NCI-H187 (cell line): ENCODE measurements at places on chromosomes 7 and 10.
A peak's percentile ranks its signal among the peaks of the same experiment; 100 is the strongest.

DNA sequence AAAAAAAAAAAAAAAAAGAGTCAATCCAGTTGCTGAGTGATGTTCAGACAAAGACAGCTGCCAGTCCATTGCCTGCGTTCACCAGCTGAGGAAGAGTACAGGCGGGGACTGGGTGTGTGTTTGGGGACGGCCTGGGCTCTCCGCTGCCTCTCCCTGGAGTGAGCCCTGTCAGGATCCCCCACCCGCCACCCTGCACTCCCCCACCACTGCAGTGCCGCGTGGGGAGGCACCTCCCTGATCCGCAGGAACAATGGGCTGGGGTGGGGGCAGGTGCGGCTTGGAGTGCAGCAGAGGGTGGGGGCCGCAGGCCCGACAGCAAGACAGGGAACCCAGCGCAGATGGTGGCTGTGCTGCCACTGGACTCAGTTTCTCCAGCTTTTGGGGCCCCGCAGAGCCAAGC, 1.4 kb downstream of the HSPA12A start:
- no peak for DNase-seq

- no peak for DNase-seq
Measured at GRCh38 chr7:70935854-70936253, 196.1 kb upstream of the GALNT17 start.

DNA sequence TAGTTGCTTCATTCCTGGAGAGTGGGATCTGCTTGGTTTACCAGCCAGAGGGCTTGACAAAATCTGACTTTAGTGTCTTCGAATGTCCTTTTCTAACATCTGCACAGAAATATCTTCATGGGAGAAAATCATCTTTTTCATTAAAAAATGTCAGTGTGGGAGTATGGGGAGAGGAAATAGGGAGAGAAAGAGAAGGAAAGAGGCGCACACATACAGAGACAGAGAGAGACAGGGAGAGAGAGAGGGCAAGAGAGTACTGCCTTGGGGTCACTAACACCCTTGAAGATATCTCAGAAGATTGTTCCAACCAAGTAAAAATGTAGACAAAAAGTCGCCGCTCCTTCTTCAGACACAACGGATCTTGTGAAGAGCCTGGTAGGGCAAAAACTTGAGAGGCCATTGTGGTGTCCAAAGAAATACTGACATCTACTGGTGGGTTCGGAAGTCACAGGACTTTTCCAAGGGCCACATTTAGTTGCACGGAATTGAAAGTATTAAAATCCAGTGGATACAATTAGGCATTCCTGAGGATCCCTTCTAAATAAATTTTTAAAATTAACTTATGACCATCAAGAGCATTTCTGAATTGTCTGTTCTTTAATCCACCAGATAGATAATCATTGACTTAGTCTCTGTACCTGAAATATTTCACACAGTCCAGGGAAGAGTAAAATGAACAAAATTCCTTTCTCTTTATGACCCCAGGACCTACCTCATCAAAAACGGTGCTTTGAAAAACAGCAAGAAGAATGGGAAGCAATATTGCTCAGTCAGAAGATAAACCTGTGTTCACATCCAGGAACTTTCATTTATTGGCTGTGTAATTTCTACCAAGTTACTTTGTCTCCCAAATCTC, 29.7 kb downstream of the VIM start:
- DNase-seq: no peak

DNA sequence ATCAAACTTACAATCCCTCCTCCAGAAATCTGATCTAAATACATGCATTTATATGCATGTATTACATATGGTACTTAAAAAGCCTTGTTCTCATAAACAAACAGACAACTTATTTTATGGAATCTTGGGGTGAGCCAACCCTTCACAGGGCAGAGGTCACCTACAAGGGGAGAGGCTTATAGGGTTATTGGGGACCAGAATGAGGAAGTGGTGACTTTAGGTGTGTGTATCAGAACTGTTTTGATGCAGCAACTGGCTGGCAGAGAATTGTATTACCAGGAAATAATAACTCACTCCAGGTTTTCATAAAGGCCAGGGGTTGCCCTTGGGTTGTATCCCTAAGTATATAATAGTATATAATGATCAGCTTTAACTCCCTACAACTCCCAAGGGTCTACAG, 91.1 kb downstream of the SVIL start:
- DNase-seq: no peak

DNA sequence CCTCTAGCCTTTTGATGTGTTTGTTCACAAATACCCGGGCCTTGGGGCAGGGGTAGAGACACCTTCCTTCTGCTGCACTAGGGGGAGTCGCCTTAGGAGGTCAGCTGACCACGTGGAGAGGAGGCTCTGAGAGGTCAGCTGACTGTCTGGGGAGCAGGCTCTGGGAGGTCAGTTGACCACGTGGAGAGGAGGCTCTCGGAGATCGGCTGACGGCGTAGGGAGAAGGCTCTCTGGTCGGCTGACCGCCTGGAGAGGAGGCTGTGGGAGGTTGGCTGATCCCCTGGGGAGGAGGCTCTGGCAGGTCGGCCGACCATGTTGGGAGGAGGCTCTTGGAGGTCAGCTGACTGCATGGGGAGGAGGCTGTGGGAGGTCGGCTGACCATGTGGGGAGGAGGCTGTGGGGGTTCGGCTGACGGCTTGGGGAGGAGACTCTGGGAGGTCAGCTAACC, 59.6 kb upstream of the LYZL1 start:
- DNase-seq: no peak

- DNase-seq: no peak
Measured at GRCh38 chr10:63697956-63698786, 177.0 kb downstream of the REEP3 start.

DNA sequence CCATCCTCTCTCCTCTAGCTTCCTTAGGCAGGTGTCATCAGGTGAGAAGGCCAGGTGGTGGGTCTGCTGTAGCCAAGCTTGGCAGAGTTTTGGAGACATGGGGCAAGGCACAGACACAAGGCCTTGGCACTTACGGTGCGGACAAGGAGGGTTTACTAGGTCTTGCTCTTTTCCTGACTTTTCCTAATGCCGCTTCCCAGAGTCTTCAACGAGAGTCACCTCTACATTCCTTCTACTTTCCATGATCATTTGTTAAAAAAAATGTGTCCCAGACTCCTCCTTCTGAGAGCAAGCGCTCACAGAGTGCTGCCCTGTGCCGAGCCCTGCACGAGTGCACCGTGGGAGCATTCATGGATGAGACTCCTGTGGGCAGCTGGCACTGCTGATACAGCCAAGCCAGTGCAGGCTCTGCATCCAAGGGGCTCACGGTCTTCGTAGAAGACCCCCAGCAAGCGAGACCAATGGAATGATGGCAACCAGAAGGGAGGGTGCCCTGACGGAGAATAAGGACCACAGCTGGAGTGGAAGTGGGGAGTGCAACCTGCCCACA, 243.0 kb upstream of the MKI67 start:
- DNase-seq: no peak

GRCh38 chr7:74717889-74718288, 55.9 kb upstream of the NCF1 start:
- no peak for DNase-seq

GRCh38 chr7:106655703-106656498, 5.1 kb downstream of the CCDC71L start:
- no peak for DNase-seq

GRCh38 chr10:112687647-112688046, 240.6 kb downstream of the VTI1A start:
- DNase-seq: no peak

GRCh38 chr10:114652402-114653368, 5.4 kb downstream of the ABLIM1 start:
- DNase-seq: no peak

DNA sequence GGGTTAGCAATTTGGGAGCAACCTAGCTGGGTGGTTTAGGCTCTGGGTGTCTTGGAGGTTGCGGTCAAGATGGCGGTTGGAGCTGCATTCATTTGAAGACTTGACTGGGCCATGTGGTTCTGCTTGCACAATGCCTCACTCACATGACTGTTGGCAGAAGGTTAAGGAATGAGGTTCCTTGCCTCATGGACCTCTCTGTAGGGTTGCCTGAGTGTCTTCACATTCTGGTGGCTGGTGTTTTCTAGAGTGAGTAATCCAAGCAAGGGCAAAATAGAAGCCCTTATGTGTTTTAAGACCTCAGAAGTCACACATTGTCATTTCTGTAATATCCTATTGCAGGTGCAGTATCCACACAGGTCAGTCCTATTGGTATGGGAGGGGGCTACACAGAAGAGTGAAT, 52.0 kb downstream of the CDK14 start:
- no peak for DNase-seq

- no peak for DNase-seq
Measured at GRCh38 chr7:144776447-144776846, 59.4 kb downstream of the TPK1 start.

DNA sequence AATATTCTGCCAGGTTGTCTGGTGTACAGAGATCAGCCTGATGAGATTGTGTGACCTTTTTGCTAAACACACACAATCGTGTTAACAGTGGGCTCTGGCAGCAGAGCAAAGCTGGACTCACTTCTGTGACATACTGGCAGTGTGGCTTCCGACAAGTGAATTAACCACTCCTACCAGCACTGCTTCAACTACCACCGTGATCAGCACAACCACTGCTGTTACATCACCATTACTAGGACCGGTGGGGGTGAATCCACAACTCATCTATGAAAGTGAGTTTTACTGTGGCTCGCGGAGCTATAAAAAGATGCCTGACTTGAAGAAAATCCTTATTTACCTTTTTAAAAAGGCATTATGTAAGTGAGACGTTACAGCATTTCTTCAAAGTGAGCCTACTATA, 135.6 kb downstream of the WDR37 start:
- no peak for DNase-seq

GRCh38 chr10:133100706-133101415, 13.1 kb downstream of the ADGRA1 start:
- DNase-seq: peak; percentile 20

DNA sequence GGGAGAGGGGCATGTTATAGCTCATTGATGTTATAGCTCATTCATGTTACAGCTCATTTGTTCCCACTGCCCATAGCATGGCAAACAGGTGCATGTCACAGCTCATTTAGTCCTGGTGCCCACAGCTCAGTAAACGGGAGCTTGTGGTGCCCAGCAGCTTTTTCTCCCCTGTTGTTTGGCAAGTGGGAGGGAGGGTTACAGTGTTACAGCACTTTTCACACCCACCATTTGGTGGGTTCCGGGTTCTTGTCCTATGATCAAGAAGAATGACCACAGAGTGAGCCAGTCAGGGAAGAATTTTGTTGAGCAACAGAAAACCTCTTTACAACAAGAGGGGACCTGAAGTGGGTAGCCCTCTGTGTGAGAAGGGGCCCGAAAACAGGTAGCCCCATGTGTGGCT, 162.8 kb upstream of the CSTF2T start:
- DNase-seq: no peak

- DNase-seq: no peak
Measured at GRCh38 chr7:25842201-25842733, 309.7 kb upstream of the NFE2L3 start.

DNA sequence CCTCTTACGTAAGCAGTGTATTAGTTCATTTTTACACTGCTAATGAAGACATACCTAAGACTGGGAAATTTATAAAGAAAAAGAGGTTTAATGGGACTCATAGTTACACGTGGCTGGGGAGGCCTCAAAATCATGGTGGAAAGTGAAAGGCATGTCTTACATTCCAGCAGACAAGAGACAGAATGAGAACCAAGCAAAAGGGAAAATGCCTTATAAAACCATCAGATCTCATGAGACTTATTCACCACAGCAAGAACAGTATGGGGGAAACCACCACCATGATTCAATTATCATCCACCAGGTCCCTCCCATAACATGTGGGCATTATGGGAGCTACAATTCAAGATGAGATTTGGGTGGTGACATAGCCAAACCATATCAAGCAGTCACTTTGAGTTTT, 126.3 kb upstream of the CXCL12 start:
- DNase-seq: no peak

- no peak for DNase-seq
Measured at GRCh38 chr7:39686261-39686924, 63.0 kb downstream of the RALA start.

DNA sequence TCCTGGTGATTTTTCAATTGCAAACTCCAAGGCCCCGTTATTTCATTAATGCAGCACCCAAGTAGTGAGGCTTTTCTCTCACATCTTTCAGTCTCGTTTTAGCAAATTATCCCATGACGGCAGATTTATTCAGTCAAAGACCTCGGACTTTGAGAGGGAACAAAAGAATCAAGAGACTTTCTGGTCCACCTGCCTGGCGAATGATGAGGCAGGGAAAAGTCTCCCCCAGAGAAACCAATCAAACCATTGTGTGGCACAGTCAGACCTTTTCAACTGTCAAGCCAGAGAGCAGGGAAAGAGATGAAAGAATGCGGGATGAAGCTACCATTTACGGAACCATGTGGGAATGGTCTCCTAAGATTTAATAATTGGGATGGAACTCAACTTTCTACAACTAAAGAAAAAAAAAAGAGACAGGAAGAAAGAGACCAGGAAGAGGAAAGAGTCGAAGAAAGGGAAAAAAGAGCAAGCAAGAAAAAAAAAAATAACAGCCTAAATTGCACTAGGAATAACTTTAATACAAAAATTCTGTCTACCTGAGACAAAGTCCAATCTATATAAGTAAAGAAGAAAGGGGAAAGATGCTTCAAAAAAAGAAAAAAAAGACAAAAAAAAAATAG, 22.8 kb downstream of the GLI3 start:
- no peak for DNase-seq

- no peak for DNase-seq
Measured at GRCh38 chr10:91590142-91590903, 42.5 kb downstream of the PPP1R3C start.

DNA sequence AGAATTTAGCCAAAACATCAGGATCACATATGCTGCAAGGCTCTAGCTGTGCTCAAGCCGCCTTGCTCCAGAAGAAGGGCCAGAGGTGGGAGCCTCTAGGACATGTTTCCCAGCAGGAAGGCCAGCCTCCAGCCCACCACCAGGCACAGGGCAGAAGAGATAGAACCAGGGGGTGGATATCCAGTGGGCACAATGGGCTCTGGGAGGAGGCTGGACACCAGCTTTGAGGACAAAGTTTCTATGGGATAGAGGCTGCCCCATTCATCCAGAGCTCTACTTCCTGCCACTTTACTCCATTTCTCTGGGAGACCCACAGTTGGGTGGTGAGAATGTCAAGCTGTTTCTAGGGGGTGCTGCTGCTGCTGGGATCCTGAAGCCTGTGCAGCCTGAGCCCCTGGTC, 77.1 kb downstream of the ARHGAP22 start:
- no peak for DNase-seq

DNA sequence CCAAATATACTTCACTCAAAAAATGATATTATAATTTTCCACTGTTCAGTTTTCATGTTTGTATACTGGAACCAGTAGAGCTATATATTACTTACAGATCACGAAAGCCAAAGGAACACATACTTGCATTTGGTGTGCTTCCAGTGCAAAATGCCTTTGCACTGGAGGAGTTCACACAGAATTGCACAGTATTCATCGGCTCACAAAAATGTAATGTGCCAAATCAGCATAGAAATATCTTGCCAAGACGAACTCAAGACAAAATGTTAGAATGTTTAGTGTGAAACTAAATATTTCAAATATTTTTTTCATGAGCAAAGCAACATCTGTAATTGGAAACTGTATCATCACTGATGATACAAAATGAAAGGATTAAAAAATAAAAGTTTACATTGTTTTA, 646.2 kb upstream of the SEMA3D start:
- no peak for DNase-seq

GRCh38 chr10:104777086-104777799, 136.2 kb downstream of the SORCS3 start:
- DNase-seq: no peak
